ENCODE measurements at places on chromosomes 7 and 10. TPM values are rescaled to one million over a fixed set of nuclear protein-coding genes. Genes with fewer than 3 reads are reported as not detected.

NEURL1 gene
- total RNA-seq, result 2.7 TPM

IFIT1B gene
- not detected for total RNA-seq

PRDX3 gene
- total RNA-seq, result 204 TPM

DNA sequence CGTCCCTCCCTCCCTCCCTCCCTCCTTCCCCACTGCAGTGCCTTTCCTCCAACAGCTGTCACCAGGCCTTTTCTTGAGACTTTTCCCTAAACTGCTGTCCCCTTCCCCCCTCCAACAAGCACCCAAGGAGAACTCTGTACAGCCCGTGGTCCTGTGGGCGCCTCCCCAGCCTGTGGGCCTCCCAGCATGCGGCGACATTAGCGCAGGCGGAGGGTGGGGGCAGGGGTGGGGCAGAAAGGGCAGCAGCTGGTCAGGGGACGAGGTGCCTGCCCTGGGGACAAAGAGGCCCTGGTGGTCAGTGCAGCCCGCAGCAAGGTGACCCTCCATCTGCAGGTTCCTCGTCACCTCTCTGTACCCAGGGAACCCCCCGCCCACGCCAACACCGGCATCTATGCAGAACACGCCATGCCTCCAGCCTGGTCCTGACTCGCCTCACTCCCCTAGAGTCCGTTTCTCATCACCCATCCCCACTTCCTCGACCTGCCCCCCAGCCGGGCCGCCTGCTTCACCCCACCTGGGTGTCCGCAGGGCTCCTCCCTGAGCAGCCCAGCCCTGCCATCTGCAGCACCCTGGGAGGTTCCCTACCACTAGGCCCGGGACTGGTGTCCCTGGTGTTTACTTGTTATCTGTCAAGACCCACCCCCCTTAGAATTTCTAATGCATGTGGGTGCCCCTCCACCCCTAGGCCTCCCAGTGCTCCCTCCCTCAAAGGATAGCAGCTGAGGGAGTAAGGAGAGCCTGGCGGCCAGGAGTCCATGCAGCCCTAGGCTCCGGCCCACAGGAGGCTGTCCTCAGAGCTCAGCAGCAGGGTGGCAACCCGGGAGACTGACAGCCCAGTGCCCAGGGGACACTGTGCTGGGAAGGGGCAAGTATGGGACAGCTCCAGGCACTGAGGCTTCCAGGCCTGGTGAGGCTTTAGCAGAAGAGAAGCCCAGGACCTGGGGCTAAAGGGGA lies 147.8 kb downstream of the ARHGAP22 start:
- peaks cover 24% of the 10 kb centered on the region for H3K4me1 ChIP-seq
- no peak overlapping the region for H3K4me3 ChIP-seq
- no peaks in the 10 kb centered on the region for H3K36me3 ChIP-seq
- H3K27ac ChIP-seq, result no peak overlapping the region
- H3K27me3 ChIP-seq, result no peaks in the 10 kb centered on the region
- DNase-seq, result no peak

GRCh38 chr10:114767101-114767985 lies 54.2 kb upstream of the FHIP2A start:
- no peaks in the 10 kb centered on the region for H3K36me3 ChIP-seq
- H3K27ac ChIP-seq, result peak overlapping the region; percentile 31
- H3K4me1 ChIP-seq, result peaks cover 6% of the 10 kb centered on the region

DNA sequence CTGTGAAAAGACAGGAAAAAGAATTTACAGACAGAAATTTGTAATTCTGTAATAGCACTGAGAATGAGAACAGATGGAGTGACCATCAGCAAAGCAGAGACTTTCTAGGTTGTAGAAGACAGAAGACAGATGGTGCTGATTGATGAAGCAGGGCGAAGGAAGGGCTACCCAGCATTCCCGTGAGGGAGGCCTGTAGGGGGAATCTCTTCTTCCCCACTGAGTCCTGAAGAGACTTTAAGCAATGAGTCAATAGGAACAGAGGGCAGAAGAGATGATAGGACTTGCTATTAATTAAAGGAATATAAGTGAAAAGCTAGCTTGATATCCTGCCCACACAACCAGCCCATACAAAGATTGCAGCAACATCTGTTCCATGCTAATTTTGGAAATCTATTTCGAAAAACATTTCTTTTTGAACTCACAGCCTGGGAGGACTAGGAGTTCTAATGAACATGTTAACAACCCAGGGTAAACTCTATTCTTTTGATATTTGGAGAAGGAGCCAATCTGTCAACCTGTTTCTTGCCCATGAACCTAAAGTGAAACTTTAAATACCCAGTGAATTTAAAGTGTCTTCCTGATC lies 44.1 kb downstream of the RALA start:
- H3K4me1 ChIP-seq, result peaks cover 9% of the 10 kb centered on the region
- H3K27me3 ChIP-seq, result no peaks in the 10 kb centered on the region
- DNase-seq, result peak; percentile 4
- no peaks in the 10 kb centered on the region for H3K36me3 ChIP-seq
- no peak overlapping the region for H3K4me3 ChIP-seq
- H3K27ac ChIP-seq, result no peak overlapping the region

DNA sequence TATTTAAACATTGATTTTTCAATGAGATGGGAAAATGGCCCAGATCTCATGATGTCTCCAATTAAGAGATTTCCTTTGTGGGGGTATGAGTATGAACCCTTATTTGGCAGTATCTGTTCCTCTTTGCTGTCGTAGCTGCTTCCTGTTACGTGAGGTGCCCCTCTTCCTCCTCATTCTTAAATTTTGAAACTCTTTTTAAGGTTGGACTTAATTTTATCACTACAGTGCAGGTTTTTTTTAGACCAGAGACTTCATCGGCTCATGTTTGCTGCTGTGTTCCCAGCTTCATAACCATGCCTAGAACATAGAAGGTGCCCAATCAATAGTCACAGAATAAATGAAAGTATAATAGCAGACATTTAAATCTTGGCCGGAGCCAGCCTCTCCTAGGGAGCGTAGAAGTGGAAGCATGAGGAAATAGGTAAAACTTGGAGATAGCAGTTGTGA lies 2.4 kb downstream of the MIOS start:
- H3K36me3 ChIP-seq, result peaks cover 6% of the 10 kb centered on the region
- H3K27ac ChIP-seq, result no peak overlapping the region
- no peaks in the 10 kb centered on the region for H3K27me3 ChIP-seq
- peaks cover 8% of the 10 kb centered on the region for H3K4me1 ChIP-seq

DNA sequence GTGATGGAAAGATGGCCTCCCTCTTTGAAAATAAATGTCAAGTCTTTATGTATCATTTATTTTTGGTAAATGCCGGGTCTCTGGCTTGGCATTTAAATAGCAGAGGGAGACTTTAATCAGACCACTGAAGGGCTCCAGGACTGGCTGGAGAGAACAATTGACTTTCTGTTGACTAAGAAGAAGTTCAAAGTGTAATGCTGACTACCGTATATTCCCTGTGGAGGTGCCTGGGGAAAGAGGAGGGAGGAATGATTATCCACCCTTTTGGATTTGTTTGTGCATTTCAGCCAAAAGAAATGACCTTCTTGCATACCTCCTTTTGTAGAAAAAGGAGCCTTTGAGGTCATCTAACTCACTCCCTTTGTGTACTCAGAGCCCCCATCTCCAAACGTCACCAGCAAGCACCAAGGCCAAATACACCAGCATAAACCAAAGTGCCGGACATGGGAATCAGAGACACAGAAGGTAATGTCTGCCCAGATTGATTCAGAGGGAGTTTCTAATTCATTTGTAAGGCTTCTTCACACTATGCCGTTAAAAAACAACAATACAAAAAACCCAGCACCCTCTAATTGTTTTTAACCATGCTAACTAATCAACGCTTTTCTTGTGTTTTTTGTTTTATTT lies 75.2 kb downstream of the PRLHR start:
- no peak overlapping the region for H3K4me3 ChIP-seq
- H3K27ac ChIP-seq, result no peak overlapping the region
- no peaks in the 10 kb centered on the region for H3K4me1 ChIP-seq
- no peak for DNase-seq
- H3K27me3 ChIP-seq, result no peaks in the 10 kb centered on the region
- H3K36me3 ChIP-seq, result no peaks in the 10 kb centered on the region

GRCh38 chr10:91137822-91138221 lies 82.6 kb upstream of the PCGF5 start:
- H3K4me1 ChIP-seq, result no peaks in the 10 kb centered on the region
- H3K36me3 ChIP-seq, result no peaks in the 10 kb centered on the region
- H3K4me3 ChIP-seq, result no peak overlapping the region

- no peaks in the 10 kb centered on the region for H3K27me3 ChIP-seq
- no peaks in the 10 kb centered on the region for H3K36me3 ChIP-seq
- no peak overlapping the region for H3K4me3 ChIP-seq
These were observed 57.8 kb downstream of the COL26A1 start for GRCh38 chr7:101420436-101420835.
